ENCODE measurements at places on chromosomes 11 and 22. TPM values are rescaled to one million over a fixed set of nuclear protein-coding genes. Genes with fewer than 3 reads are reported as not detected.

DNA sequence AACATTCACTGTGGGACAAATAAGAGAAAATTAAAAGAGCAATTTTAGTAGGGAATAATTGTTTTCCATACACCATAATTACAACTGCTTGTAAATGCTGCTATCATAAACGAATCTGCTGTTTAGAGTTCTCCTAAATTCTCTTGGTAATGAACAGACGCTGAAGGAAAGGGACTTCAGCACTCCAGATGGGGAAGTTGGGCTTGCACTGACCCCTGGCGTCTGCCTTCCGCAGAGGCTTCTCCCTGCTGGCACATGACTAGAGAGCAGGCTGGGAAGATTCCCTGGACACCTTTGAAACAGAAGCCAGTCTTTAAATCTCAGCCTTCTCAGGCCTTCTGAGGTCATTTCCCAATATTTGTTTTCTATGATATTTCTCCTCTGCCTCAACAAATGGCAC is 84.1 kb downstream of the NXPE2 start:
- no peak for DNase-seq

- DNase-seq: no peak
Observed at GRCh38 chr22:42661985-42662831, 13.0 kb upstream of the CYB5R3 start.

Gene APOA1
- not detected for total RNA-seq

GRCh38 chr11:122100037-122100755 is 15.8 kb downstream of the BLID start:
- no peak for DNase-seq

- no peak for DNase-seq
Observed at GRCh38 chr22:41117127-41117965, 25.0 kb downstream of the EP300 start.

DNA sequence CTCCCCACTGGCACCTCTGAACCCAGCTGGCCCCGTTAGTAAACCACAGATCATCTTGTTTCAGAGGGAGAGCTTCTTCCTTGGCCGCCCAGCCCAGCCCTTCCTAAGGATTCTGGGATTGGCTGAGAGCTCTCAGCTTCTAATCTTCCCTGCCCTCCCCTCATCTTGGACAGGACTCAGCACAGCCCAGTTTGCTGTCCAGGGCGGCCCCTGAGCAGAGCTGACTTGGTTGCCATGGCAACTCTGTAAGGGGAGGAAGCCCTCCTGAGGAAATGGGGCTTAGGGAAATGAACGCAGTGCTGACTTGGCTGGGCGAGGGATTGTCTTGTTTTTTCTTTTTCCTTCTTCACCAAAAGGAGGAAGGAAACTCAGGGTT is 4.6 kb downstream of the APOL4 start:
- no peak for DNase-seq

DNA sequence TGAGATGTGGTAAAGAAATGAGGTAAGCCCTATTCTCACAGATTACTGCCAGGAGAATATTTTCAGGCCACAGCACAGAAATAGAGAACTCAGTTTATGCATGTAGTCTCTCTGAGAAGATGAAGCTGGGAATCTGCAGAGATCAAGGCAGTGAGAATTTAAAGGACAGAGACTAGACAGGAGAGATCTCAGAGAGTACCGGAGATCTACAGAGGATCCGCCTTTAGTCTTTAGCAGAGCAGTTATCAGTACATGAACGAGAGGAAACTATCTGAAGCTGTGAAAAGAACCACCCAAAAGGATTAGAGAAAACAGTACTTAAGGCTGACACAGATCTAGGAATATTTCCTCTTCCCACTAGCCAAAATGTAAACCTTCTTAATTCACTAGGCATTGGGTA is 101.5 kb downstream of the DLG2 start:
- DNase-seq: no peak

Gene LRRC10B
- 0.76 TPM for total RNA-seq

GRCh38 chr11:16001044-16001568 is 355.2 kb downstream of the SOX6 start:
- no peak for DNase-seq

Gene MUC5B
- total RNA-seq: 139 TPM

Data from esophagus squamous epithelium (tissue), 5 donors.